ENCODE measurements at places on chromosomes 1 and 21.

DNA sequence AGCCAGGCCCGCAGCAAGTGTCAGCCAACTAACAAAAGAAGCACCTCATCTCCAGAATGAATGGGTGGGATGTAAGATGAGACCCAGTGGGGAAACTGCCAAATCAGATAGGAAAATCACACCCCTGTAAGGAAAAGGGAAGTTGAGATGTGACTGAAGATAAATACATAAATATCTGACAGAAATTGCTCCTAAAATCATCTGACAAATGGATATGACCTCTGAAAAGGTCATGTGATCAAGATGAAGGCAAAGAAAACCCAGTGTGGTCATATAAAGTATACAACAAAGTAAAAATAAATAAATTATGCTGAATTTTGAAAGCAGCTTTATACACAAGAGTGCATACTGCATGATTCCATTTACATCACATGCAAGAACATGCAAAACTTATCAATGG, 12.7 kb downstream of the SIPA1L2 start:
- no peak for DNase-seq

DNA sequence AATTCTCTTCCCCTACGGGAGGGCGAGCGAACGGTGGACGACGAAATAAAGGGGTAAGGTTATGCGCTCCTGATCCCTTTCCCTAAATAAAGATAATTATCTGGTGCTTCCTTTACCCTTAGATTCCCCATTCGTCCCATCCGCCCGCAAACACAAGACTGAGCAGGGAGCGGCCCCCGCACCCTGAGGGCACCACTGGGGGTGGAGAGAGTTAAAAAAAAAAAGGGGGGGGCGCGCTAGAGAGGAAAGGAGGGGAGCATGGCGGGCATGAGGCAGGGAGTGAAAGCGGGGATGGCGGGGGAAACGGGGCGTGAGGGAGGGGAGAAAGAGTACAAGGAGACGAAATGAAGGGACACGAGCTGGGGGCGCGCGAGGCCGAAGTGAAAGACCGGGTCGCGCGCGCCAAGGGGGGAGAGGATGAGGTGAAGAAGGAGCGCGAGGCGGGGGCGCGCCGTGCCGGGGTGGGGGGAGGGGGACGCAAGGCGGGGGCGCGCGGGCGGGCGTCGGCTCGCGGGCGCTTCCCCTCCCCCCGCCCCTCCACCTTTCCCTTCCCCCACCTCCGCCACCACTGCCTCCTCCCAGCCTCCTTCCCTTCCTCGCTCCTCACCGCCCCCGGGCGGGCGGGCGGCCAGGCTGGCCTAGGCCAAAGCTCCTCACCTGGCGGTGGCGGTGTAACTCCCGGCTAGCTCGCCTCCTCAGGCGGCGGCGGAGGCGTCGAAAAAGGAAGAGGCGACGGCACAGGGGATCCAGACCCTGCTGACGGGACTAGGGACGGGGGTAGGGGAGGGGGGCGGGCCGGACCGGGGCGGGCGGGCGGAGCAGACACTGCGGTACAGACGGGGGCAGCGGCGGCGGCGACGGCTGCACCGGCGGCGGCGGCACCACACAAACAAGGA, 448 bp downstream of the GATAD2B start:
- DNase-seq = peak; percentile 69

GRCh38 chr1:20850021-20850420, 62.9 kb upstream of the HP1BP3 start:
- no peak for DNase-seq

GRCh38 chr21:40385883-40386282, 461.1 kb downstream of the DSCAM start:
- no peak for DNase-seq
